ENCODE measurements at places on chromosomes 2 and 18.

DNA sequence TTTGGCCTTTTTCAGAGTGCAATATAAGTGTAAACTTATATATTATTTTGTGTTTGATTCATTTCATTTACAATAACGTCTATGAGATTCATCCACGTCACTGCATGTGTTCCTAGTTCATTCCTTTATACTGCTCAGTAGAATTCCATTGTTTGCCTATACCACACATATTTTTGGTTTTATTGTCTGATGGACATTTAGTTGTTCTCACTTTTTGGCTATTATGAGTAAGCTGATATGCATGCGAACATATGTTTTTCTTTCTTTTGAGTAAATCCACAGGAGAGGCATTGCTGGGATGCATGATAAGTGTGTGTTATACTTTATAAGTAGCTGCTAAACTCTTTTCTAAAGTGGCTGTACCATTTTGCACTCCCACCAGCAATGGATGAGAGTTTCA lies 314.8 kb upstream of the HS6ST1 start:
- no peak for DNase-seq

GRCh38 chr2:43251171-43251731 lies 24.8 kb upstream of the ZFP36L2 start:
- no peak for DNase-seq

DNA sequence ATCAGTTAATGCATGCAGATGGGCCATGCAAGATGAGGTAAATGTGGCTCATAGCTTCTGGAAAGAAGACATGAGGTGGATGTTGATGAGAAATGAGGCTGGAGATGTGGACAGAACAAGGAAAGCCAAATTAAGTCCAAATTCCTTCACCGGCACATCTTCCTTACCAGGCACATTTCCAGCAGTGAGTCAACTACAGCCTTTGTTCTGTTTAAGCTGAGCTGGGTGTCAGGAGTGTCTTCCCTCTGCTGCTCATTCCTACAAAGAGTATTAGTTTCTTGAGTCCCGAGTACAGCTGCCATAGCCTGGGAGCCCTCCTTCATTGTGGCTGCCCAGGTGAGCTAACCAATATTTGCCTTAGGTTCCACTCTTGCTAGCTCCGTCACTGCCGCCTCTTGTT lies 945.0 kb downstream of the SLC4A3 start:
- no peak for DNase-seq

GRCh38 chr2:95044601-95045000 lies 19.1 kb downstream of the MAL start:
- DNase-seq = no peak

DNA sequence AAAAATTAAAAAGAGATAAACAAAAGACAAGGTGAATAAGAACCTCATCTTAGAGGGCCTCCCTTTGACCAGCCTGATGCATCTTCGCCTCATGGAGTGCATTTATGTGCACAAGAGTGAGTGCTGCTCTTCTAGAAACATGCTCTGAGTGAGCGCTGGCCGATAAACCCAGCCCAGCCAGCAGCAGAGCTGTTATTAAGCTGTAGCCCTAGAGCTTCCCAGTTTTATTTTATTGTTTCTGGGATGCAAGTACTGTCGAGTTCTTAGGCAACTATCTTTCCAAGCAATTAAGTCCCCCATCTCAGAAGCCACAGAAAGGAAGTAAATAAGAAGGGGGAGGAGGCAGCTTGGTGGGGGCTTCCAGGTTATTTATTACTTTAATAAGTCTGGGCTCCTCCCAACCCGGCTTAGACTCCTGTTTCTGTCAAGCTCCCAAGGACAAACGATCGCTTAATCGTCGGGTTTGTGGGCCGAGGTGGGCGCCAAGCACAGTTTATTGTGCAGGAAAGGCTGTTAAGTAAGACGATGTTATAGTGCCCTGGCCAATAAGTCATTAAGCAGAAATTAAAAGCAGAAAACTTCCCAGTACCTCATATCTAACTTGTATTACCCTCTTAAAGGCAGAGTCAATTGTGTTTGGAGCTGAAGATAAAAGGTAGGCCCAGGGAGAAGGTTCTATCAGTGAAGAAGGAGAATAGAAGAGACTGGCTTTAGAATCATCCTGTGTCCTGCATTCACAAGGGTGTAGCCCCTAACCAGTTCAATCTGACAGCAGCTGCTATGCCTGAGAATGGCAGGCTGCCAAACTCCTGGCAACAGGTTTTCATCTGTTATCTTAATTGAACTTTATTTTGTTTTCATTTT lies 176.3 kb downstream of the PIK3C3 start:
- DNase-seq = no peak

DNA sequence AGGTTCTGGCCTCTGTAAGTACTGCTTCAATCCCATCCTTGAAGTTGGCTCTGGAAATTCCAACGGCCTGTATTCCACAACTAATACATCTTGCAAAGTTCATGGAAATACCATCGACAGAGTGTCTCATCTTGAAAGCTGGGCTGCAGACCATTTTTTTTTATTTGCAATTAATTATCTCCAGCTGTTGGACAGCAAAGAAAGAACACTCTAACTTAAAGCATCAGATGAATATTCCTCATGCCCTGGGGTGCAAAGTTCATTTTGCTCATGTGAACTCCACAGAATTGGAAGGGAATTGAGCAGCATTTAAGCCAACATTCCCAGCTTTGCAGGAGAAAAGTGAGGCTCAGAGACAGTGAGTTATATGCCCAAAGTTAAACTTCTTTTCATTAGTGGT lies 96.5 kb upstream of the PIEZO2 start:
- no peak for DNase-seq

GRCh38 chr2:151518802-151519201 lies 109.1 kb downstream of the RIF1 start:
- no peak for DNase-seq

DNA sequence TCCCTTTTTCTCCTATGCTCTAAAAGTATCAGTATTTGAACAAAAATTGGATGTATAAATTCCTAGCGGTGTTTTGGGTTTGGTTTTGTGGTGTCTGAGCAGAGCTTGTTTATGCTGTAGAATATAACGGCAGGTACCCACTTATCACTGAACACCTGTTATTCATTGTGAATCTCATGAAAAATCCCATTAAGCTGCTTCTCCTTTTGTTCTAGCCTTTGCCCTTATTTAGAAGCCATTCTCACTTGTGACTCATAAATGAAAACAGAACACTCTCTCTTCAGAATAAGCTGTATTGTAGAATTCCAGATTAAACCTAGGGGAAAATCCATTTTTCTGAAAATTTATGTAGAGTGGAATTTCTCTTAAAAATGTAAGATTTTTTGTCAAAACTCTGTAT lies 104.0 kb downstream of the PRPF40A start:
- no peak for DNase-seq

Measured in effector CD4-positive, alpha-beta T cell (primary cell).